Caco-2 (cell line): ENCODE measurements at places on chromosomes 3 and 15.

- no peak for DNase-seq
Measured at GRCh38 chr3:15097891-15098290, 1.1 kb downstream of the RBSN start.

DNA sequence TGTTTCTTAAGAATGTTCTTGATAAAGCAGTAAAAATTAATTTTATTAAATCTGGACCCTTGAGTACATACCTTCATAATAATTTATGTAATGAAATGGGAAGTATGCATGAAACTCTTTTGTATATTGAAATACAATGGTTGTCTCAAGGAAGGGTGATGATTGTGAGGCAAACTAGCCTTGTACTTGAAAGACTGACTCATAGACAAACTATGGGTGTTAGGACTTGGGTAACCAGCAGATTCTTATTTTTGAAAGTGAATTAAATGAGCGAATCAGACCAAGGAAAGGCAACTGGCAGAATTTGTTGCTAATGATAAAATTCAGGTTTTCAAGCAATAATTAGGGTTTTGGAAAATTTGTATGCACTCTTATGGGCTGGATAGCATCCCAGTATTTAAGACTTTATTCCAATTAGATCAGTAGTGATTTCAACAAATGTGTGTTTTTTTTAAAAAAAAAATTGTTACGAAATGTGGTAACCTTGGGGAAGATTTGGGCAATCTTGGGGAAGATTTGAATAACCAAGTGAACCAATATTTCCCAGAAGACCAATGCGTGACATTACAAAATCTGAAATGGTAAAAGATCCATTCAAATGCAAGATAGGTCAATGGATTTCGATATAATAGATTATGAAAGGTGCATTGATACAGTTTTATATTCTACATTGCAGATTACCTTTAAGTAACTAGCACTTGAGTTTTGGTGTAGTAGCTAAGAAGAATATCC lies 42.0 kb downstream of the ATP2C1 start:
- no peak for DNase-seq

GRCh38 chr3:37994639-37994972 lies 4.0 kb downstream of the VILL start:
- DNase-seq, result no peak

GRCh38 chr15:93019971-93020370 lies 69.0 kb downstream of the RGMA start:
- no peak for DNase-seq

DNA sequence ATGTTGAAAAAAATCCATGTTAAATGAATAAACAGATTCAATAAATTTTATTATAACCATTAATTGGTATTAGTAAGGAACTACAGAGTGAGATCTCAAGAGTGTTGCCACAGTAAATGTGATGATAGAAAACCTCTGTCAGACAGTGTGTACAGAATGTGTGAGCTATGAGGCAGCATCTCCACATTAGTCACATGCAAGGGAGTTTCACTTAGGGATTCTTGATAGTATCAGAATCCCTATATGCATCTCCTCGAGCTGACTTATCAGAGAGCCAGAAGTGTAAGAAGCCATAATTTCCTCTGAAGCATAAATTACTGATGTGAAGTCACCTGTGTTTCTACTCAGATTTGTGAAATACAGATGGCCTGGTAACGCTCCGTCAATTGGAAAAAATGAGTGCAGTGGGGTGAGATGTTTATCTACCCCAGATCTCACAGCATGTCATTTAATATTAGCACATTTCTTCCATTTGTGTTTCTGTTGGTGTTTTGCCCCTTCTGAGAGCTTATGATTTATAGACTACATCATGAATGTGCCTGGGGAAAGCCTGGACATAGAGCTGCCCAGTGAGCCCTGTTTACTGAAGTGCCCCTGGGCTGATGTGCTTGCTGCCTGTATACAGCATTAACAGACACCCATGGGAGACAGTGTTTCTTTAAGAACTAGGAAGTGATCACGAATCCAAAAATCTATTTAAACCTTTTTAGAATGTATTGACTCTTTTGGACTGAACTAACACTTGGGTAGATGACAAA lies 262.4 kb downstream of the CPNE4 start:
- DNase-seq, result no peak

GRCh38 chr15:58064082-58064979 lies 1.2 kb downstream of the ALDH1A2 start:
- no peak for DNase-seq

GRCh38 chr3:175295248-175296130 lies 436.4 kb downstream of the NAALADL2 start:
- no peak for DNase-seq

DNA sequence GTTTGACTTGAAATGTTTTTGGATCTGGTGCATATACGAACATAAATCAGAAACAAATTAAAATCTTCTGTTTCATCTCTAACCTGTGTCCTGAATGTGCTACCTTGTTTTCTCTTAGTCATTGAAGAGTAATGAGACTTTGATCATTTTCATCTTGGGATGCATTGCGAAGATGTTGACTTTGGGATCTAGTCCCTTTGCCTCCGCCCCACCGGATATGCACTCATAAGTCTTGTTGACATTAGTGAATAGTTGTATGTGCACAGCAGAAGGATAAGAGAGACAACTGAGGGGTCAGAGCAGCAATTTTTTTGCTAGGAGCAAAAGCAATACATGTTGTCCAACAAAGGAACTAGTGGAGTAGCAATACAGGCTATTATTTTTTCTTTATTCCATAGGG lies 35.9 kb upstream of the SPRED1 start:
- peak; percentile 75 for DNase-seq

- no peak for DNase-seq
Measured at GRCh38 chr3:169244119-169244864, 419.2 kb downstream of the MECOM start.

DNA sequence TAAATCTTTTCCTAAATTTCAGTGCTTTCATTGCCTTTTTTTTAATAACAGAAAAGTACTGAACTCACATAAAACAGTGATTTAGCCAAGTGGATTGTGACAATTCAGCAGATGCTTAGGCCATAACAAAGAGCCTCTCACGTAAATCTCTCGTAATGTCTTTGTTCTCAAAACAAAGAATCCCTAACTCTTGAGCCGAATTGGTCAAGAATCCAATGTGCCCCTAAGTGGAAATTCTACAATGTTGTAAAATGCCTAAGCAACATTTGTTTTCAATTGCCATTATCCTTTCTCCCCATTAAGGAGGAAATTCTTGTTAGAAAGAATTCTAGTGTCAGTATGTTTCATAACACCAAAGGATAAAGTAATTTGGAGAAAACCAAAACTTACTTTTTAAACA lies 235.7 kb upstream of the THBS1 start:
- no peak for DNase-seq

GRCh38 chr3:21407743-21408142 lies 343.3 kb downstream of the ZNF385D start:
- no peak for DNase-seq

DNA sequence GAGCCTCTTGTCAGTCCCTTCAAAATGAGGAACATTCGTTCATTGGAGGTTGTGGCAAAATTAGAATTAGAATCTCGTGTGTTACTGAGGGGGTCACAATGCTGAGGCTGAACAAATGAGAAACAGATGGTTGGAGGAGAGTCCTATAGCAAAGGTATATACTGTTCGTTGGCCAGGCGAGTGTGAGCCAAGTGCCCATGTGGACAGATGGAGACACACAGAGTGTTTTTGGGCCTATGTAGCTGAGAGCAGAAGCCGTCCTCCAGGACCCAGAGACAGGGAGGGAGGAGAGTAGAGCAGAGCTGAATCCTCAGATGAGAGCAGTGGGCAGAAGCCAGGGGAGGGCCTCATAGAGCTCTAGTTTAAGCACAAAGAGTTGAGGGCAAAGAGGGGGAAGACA lies 98.9 kb downstream of the NR1D2 start:
- DNase-seq, result no peak

GRCh38 chr3:59655418-59656015 lies 605.7 kb upstream of the CFAP20DC start:
- DNase-seq, result no peak

DNA sequence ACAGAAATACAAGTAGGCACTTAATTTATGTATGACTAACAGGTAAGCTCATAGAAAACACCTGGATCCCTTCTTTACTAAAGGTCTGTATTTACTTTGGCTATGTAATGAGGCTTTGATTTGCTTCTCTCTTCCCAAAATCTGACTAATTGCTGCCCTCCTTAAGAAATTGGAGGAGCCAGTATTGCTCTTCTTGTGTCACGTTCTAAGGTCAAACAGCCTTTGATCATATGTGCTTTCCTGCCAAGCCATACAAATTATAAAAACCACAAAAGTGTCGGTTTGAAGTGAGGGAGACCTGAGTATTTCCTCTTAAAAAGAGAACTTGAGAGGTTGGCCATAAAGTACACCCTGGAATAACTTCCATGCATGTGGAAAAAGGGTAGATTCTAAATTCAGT lies 112.1 kb upstream of the MB21D2 start:
- no peak for DNase-seq

DNA sequence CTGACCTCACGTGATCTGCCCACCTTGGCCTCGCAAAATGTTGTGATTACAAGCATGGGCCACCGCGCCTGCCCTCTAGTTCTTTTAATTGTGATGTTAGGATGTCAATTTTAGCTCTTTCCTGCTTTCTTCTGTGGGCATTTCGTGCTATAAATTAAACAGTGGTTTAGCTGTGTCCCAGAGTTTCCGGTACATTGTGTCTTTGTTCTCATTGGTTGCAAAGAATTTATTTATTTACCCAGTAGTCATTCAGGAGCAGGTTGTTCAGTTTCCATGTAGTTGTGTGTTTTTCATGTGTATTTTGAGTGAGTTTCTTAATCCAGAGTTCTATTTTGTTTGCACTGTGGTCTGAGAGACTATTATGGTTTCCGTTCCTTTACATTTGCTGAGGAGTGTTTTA lies 30.1 kb downstream of the MYRIP start:
- DNase-seq, result no peak

DNA sequence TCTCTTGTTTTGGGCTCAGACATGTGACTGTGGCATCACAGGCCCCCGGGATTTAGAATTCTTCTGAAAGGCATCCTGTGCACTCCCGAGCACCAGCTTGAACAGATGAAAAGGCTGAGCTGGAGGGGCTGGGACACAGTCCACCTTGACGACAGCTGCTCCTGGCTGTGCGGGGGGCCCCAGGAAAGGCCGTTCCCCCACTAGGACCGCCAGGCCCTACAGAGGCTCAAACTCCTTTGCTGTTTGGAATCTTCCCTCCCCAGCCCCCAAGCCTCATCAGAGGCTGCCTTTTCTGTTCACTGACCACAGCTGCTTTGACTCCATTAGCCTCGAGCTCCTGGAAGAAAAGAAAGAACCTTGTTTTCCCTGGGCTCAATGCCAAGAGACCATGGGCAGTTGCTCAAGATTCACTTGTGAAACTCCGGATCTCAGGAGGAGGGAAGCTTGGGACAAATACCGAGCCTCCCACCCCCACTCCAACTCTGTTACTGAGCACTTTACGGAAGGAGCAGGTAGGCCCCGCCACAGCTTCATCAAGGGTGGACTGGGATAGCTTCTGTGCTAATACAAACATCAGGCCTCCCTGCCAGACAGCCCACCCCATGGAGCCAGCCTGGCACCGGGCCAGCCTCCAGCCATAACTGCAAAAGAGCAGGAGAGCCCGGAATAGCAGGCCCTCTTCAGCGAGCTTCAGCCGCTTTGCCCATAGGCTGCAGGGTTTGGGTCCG lies 15.7 kb downstream of the CIDEC start:
- DNase-seq, result no peak

DNA sequence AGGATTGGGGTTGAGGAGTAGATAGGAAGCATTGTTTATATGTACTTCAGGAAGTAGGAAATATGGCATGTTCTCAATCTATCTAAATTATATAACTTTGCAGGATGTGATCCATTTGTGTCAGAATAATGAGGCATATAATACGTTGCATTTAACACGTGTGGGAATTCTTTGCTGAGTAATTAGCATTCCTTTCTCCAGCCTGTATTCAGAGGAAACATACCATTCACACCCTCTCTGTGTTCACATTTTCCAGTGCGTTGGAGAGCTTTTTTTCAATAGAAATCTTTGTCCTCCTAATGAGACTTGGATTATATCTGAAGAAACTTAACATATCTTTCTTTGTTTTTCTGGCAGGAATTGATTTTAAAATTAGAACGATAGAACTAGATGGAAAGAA lies 33.0 kb upstream of the APH1B start:
- DNase-seq, result no peak

DNA sequence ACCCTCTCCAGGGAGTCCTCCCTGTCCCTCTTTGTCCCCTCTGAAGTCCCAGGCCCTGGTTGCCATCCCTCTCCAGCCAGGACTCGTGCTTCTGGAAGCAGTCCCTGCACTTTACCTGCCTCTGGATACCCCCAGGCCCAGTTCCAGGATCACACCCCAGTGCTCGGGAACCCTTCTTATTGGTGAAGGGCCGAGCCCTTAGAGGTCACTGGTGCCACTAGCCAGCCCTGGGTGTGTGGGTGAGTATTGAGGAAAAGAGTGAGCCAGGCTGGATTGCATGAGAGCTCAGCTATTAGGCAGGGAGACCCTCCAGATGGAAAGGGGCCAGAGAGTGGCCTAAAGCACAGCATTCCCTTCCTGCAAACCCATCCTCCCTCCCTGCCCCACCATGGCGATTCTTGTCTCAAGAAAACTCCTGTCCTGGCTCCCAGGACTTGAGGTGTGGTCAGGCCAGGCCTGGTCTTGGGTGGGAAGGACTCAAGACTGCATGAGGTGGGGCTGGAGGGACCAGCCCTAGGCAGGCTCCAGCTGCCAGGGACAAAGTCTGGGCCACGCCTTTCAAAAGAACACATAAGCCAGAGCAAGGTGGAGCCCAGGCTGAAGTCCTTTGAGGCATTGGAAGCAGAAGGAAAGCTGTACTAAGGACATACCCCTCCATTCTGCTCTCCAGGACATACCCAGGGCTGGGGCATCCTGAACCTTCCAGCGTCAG lies 4.8 kb upstream of the PHGR1 start:
- peak; percentile 84 for DNase-seq

- DNase-seq, result no peak
Measured at GRCh38 chr3:53703630-53704362, 142.4 kb downstream of the CHDH start.

DNA sequence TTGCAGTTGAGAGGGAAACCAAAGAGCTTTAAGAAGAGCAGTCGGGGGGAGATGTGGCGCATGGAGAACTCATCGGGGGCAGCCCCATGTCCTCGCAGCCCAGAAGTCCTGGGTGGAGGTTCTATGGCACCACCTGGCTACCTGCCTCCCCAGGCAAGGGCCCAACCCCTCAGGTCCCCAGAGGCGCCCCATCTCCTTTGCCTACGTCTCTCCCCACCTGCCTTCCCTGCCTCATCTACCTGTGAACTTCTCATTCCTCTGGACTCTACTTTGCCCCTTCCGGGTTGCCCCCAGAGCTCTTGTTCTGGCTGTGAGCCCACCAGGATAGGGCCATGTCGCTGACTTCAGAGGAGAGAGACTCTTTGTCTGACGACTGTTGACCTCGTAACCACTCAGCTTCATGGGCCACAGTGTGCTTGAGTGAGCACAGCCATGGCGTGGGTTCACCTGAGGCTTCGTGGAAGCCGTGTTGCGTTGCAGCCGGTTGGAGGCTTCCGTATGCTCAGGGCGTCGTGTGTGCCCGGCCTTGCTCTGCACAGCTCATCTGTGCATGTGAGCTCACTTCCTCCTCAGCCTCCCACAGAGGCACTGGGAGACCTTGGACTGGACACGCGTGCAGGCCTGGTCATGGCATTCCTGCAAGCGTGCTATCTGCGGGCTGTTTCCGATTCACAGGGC lies 13.4 kb downstream of the APBA2 start:
- DNase-seq, result no peak
